ENCODE measurements at places on chromosomes 1 and 21.

GRCh38 chr1:204711947-204712701 lies 26.6 kb upstream of the LRRN2 start:
- peak; percentile 85 for DNase-seq

GRCh38 chr1:75421371-75421770 lies 189.5 kb downstream of the SLC44A5 start:
- no peak for DNase-seq

DNA sequence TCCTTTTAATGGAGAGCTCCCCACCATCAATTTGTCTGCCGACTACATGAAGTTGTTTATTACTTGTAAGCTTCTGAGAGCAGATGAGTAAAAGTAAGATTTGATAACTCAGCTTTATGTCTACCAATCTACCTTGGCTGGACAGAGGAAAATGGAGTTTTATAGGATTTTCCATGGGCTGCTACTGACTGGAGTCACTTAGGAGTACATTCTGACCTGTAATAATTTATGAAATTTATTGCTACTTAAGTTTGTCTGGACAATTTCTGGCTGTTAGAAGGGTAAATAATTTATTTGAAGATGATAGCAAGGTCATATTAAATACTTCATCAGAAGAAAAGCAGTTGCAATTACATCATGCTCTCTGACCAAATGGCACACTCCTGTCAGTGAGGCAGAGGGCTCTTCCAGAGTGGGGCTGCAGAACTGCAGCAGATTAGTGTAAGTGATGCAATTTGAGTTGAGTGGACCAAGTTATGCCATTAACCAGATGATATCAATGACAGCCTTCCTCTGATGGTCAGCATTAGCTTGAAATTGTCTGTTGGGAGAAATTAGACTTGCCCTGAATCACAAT lies 736.7 kb upstream of the PTBP2 start:
- no peak for DNase-seq

- no peak for DNase-seq
Observed at GRCh38 chr1:110667776-110668175, 7.0 kb downstream of the KCNA3 start.

- DNase-seq, result no peak
Observed at GRCh38 chr1:29991025-29991424, 732.4 kb downstream of the MATN1 start.

DNA sequence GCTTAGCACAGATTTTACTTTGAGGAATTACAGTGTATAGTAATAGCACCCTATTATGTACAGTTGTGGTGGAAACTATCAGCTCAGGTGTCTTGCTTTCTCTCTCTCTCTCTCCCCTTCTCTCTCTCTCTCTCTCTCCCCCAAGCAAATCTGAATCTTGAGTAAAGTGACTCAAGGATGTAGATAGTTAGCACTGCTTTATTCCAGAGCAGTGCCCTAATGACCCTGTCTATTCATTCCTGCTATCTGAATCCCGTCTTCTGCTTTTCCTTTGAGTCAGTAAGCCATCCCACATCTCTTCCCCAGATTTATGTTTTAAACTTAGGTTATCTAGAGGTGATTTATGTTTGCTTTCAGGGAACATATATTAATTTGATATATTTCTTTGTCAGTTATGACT lies 5.2 kb upstream of the HPCAL4 start:
- no peak for DNase-seq

DNA sequence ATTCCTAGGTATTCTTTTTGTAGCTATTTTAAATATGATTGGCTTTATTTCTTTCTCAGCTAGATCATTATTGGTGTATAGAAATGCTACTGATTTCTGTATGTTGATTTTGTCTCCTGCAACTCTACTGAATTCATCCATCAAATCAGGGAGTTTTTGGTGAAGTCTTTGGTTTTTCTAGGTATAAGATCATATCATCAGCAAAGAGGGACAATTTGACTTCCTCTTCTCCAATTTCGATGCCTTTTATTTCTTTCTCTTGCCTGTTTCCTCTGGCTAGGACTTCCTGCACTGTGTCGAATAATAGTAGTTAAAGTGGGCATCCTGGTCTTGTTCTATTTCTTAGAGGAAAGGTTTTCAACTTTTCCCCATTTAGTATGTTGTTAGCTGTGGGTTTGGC lies 27.5 kb upstream of the PRKACB start:
- no peak for DNase-seq

DNA sequence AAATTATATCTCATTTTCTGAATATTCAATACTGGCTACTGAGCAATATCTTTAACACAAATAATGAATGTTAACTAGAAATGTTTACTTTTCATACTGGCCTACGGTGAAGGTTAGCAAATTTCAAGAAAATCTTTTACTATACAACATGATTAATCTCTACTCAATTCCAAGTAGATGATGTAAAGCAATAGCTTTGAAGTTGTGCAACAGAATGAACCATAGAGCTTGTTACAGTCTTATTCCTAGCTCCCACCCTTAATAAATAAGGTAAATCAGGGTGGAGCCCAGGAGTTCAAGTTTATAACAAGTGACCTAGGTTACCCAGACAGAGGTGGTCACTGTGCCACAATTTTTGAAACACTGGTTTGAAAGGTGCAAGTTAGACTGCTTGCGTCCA lies 1678.1 kb downstream of the KCNT2 start:
- DNase-seq, result no peak

DNA sequence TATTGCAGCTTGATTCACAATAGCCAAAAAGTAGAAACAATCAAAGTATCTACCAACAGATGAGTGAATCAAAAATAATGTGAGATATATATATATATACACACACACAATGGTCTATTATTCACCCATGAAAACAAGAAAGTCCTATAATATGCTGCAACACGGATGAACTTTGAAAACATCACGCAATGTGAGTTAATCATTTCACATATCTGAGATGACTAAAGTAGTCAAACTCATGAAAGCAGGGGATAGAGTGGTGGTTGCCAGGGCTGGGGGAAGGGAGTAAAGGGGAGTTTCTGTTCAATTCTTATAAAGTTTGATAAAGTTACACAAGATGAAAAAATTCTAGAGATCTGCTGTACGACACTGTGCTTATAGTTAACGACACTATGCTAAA lies 1234.8 kb downstream of the MRPL39 start:
- DNase-seq, result no peak

GRCh38 chr1:19517017-19517416 lies 31.7 kb upstream of the CAPZB start:
- no peak for DNase-seq

DNA sequence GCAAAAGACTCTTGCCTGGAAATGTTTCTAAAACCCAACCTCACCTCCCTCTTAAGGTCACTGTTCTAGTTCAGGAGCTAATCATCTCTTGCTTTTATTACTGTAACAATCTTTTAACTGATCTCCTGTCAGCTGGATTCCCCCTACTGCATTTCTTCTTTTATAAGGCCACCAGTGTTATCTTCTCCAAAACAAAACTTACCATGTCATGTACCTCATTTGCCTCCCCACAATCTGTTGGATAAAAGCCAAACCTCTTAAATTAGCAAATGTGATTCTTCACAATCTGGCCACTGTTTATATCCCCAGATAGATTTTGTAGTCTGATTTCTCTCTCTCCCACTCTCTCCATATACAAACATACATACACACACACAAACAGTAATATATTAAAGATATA lies 143.3 kb downstream of the DENND1B start:
- DNase-seq, result no peak

- DNase-seq, result no peak
Observed at GRCh38 chr1:70767377-70767776, 280.2 kb downstream of the PTGER3 start.

- no peak for DNase-seq
Observed at GRCh38 chr21:29172282-29172681, 41.8 kb downstream of the MAP3K7CL start.

GRCh38 chr1:245776139-245776538 lies 621.4 kb downstream of the KIF26B start:
- no peak for DNase-seq

DNA sequence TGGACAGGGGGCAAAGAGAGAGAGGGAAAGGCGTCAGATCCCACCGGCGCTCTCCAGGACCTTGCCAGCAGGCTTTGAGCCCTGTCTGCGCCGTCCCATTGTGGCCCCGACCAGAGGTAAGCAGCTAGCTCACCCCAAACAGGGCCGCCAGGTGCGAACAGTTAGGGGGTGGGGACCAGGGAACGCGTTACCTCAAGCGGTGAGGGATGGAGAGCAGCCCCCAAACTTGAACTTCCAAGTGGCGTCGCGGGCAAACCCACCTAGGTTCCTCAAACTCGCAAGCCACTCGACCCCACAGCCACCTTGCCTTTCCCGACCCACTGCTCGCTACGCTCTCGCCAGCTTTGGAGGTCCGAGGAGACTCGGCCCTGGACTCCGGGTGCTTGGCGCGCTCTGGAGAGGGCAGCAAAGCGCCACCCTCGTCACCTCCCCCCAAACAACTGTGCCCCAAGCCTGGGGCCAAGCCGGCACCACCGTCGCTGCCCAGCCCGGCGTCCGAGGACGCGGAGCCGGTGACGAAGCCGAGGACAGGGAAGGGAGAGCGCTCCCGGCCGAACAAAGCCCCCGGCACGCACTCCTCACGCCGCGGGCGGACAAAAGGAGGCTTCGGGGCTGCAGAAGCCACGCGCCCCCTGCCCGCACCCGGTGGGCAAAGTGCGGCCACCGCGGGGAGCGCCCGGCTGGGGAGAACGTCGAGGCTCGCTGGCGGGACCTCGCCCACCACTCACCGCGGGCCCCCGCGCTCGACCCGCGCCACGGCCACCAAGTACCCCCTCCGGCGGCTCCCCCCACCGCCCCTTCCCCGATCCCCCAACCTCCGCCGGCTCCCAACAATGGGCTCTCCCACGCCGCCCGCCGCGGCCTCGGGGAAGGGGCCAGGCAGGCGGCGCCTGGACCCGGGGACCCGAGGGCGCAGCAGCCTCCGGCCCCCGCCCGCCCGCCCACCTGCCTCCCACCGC lies 976 bp downstream of the SSBP3 start:
- no peak for DNase-seq

DNA sequence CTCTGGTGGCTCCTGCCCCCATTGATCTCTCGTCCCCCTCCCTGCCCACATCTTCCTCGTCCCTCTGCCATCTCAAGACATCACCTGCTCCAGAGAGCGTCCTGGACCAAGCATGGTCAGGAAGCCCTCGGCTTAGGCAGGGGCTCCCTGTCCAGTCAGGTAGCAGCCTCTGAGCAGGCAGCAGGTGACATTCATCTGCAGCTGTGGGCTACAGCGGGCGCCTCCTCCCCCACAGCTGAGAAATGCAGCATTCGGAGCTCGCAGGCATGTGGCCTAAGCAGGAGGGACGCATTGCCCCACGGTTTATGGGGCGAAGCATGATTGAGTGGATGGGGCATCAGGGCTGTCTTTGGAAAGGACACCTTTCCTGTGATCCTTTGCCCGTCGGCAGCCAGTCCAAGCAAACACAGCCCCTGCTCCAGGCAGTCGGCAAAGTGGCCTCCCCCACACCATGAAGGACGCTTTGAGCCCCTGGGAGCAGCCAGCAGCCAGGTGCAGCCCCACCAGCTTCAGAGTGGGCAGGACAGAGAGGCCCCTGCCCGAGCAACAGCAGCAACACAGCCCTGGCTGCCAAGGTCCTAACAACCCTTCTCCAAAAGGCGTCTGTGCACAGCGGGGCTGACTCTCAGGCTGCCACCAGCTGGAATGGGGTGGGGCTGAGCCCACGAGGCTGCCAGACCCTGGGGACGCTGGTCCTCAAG lies 234.1 kb upstream of the VAMP3 start:
- DNase-seq, result no peak

DNA sequence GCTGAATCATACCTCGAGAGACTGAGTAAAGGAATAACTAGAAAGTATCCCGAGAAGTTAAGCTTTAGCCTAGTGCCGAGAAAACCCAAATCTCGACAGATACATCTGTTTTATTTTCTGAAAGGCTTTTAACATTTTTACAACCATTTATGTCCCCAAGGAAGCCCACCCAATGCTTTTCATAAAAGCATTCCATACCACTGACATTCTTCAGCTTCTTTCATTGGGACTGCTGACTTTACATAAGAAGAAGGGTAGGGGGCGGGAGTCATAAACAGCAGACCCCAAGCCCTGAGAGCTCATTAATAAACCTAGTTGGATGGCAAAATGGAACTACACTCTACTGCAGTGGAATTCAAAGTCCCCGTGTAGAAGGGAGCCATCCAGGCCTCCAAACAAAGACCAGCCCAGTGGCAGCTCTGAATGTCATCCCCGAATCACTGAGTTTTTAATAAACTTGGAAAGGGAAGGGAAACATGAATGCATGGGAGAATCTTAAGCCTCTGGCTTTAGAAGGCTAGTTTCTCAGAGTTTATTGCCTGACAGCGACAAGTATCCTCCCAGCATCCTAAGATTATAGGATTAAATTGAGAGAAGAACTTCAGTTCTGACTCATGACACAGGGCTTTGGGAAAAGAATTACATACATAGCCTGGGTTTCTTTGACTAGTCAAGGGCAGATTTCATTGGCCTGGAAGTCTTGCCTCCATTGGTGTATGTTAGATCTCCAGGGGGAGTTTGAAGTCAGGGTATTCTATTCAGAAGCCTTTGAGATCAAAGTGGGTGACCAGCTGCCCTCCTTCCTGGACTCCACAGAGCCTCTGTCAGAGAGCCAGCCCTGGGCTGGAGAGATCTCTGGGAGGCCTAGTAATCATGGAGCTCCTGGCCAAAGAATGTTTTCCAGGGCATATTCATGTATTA lies 3.7 kb downstream of the ATF3 start:
- no peak for DNase-seq

DNA sequence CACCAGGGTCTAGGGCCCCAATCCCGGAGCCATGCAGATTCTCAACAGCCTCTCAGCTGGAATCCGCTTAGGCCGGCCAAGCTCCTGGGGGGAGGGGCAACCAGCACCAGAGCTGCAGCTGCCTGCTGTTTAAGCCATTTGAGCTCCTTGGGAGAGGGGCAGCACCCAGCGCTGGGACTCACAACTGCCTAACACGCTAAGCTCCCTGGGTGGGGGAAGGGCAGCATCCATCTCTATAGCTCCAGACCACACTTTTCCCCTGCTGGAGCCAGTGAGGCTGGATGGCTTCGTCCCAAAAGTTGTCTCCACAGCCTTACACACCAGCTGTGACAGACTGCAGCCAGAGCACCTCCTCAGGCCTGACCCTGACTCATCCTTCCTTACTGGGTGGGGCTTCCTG lies 6.9 kb upstream of the PTGFR start:
- DNase-seq, result no peak

- DNase-seq, result no peak
Observed at GRCh38 chr1:10057343-10057742, 24.6 kb downstream of the UBE4B start.

DNA sequence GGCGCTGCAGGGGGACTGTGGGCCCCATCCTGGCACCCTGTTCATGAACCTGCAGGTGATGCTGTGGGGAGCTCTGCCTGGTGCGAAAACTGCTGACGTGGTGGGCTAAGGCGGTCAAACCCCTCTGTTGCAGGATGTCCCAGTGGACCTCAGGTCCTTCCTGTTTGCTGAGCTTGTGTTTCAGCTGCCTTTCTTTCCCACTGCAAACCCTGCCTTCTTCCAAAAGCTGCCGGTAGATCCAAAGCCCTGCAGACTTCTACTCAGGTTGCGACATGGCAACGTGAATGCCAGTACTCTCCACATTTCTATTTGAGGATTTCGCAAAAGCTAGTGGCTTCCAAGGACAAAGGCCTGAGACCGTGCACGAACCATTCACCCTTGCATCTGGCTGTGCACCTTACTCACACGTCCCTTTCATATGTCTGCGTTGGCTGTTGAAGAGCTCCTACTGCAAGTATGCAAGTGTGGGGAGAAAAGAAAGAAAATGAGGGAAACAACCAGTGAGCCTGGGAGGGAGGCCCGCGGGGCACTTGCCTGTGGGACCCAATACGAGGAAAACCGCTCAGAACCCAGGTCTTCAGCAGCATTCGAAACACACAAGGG lies 6.2 kb upstream of the RRP1 start:
- no peak for DNase-seq
